ENCODE measurements at places on chromosomes 4 and X.
A peak's percentile ranks its signal among the peaks of the same experiment; 100 is the strongest.

- no peak for DNase-seq
Measured at GRCh38 chr4:104416725-104417356, 77.9 kb downstream of the CXXC4 start.

GRCh38 chr4:15784959-15785634, 7.0 kb downstream of the CD38 start:
- no peak for DNase-seq

- no peak for DNase-seq
Measured at GRCh38 chr4:59904331-59904730, 1295.8 kb upstream of the ADGRL3 start.

DNA sequence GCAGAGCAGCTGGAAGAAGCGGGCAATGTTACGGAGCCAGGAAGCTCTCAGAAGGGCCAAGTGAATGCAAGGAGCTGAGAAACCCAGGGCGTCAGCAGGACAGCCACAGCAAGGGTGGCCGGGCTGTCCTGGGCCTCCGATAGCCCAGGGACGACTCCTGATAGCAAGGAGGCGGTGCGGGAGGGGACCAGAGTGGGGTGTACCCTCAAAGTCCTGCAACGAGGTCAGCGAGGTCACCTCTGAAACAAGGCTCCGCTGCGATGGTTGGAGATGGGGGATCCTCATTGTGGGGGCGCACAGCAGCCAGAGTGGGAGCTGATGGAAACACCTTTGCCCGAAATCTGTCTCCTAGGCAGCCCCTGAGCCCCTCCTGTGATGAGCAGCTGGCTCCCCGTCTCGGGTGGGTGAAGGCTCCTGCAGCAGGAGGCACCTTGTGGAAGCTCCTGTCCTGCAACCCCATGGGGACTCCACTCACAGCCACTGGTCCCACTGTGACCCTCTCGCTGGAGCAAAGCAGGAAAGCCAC, 4.3 kb upstream of the CCNQ start:
- DNase-seq, result no peak

GRCh38 chr4:174522183-174523024, at the start of gene HPGD:
TSS of gene HPGD (minus strand) at chr4:174522488. CDS start at chr4:174522451, 37 bp downstream.
- DNase-seq, result no peak

GRCh38 chr4:94802091-94802490, 44.3 kb downstream of the BMPR1B start:
- DNase-seq, result no peak

GRCh38 chr4:55866973-55867574, 13.6 kb downstream of the EXOC1 start:
- peak; percentile 6 for DNase-seq

DNA sequence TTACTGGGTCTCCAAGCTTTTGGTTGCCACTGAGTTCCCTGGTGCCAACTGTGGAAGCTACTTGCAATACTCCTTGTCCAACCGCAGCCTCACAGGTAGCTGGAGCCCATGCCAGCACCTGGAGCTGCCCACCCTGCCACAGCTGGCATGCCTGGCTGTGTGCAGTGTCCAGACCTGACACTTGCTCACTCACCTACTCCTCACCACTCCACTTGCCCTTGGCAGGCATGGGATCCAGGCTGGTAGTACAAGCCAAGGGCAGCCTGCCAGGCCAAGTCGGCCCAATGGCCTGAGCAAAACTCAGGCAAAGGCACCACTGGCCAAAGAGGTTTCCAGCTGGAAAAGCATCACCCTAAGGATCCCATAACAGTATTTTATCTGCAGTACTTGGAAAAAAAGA, 246.3 kb downstream of the PDGFC start:
- DNase-seq, result no peak

DNA sequence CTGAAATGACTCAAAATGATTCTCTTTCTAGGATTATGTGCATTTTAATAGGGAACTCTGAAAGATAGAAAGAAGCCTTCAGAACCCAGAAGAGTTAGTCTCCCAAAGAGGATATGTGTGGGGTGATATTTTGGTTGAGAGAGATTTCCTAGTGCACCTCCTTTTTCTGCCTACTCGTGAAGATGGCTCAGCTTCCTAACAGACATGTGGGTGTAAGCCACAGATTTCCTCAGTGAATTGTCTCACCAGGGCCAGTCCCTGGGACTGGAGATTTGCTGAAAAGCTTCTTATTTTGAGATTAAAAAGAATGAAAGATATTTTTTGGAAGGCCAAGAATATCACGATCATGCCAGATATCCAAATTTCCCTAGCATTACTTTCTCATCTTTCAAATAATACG, 42.8 kb downstream of the MAGEB17 start:
- DNase-seq, result no peak

DNA sequence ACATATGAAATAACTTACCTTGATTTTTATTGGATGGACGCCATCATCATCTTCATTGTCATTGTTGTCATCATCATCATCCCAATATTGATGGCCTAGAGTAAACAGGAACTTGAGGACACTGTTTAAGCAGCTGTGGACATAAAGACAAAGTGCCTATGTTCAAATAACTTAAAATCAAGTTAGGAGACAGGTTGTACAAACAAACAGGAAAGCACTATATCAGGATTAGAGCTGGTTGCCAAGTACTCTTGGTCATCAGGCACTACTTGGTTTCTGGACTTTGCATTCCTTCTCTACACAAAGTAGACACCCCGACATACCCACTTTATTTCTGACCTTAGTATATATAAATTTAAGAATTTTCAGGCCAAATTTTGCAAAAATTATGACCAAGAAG, 608.6 kb downstream of the KLHL13 start:
- no peak for DNase-seq

DNA sequence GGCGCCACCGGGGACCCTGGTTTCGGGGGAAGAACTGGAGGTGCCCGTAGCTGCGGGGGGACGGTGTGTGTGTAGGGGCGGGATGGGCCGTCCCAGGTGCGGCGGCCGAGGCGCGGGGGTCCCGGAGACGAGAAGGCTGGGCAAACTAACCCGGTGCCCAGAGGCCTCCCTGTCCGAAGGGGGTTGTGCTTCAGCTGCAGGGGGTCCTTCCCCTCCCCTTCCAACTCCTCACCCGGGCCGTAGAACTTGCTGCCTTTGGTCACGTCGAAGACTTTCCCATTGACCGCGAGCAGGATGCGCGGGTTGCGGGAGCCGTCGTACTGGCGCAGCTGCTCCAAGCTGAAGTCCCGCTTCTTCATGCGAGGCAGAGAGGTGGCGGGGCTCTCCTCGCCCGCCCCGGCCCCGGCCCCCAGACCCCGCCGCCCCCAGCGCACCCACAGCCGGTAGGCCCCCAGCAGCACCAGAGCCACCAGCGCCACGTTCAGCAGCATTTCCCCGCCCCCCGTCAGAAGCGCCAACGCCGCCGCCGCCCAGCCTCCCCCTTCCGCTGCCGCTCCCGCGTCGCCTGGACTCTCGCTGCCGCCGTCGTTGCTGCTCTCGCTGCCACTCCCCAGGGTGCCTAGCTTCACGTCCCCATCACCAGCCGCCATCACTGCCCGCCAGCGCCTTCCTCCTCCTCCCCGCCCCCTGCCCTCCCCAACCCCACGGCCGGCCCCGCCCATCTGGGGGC, at the start of gene PGRMC2:
PGRMC2 (minus strand) TSS at position 673 of the 730 bp plus-strand sequence; CDS start at position 650, 23 bp downstream.
- DNase-seq, result no peak

GRCh38 chrX:24423960-24424359, 41.1 kb upstream of the PDK3 start:
- no peak for DNase-seq

DNA sequence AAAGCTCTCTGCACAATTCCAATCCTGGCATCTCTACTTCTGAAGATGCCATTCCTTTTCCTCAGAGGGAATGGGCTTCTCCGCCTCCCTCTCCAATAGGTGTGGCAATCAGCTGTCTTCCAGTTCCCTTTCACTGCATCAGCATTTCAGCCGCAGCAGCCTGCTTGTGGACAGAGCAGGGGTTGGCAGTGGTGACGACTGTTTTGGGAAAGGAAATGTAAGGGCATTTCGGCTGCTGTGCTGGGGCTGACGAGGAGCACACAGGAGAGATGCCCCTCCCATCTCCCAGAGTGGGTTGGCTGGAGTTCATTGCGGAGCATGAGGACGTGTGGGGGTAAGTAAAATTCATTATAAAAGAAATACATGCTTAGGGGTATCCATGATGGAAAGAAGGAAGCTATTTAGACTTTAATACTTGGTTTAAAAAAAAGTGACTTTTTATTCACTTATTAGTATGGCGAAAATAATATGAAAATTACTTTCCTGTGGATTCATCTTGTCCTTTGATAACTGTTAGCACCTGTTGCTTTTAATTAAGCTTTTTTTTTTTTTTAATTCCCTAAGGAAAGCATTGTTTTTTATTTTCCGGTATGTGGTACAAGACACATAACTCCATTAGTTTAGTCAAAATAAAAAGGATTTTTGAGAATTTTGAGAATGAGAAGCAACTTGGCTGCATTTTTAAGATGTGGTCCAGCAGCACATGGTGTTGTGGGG, at the start of gene LIMCH1:
LIMCH1 (plus strand) TSS at position 141 of the 717 bp plus-strand sequence. CDS start 67,839 bp downstream, outside the sequence.
- no peak for DNase-seq

GRCh38 chr4:21802406-21802805, 146.2 kb downstream of the KCNIP4 start:
- DNase-seq, result no peak

DNA sequence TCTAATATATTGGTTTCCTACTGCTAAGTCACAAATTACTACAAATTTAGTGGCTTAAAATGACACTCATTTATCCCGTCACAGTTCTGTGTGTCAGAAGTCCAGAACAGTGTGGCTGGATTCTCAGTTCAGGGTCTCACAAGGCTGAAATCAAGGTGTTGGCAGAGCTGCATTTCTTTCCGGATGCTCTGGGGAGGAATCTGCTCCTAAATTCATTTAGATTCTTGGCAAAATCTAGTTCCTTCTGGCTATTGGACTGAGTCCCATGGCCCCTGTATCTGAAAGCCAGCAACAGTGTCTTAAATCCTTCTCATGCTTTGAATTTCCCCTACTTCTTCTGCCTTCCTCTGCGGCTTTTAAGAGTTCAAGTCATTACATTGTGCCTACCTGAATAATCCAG, 103.1 kb upstream of the BMP3 start:
- DNase-seq, result no peak

DNA sequence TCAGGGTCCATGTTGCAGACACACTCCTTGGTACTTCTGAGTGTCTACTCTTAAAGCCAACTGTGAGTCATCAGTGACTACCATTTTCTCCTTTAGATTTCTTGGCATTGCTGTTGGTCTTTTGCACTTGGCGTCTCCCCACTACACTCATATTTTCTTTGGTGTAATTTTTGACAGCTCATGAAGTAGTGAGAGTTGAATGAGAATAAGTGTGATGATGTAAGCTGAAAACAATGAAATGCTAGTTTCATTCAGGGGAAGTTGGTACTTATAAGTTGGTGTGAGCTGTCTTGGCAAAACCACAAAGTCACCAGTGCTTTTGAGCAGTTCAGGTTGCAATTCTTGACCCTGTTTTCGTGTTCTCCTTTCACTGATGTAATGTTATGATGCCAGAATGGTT, 142.9 kb upstream of the ARX start:
- no peak for DNase-seq

DNA sequence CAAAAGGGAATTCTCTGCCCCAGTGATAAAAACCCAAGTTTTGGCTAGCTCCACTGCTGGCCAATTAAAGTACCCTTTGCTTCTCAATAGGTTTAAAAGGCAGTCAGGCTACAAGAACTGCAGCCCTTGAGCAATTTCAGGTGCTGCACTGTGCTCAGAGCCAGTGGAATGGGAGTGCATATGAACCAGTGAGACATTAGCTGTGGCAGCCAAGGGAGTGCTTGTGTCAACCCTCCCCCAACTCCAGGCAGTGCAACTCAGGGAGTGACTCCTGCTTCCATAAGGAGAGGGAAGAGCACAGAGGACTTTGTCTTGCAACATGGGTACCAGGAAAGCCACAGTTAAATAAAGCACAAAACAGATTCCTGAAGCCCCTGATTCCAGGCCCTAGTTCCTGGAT, 61.6 kb upstream of the VAMP7 start:
- DNase-seq, result no peak

GRCh38 chrX:45888518-45888917, 656.7 kb downstream of the ZNF674 start:
- no peak for DNase-seq

- no peak for DNase-seq
Measured at GRCh38 chr4:70533791-70534190, 15.4 kb downstream of the AMTN start.

DNA sequence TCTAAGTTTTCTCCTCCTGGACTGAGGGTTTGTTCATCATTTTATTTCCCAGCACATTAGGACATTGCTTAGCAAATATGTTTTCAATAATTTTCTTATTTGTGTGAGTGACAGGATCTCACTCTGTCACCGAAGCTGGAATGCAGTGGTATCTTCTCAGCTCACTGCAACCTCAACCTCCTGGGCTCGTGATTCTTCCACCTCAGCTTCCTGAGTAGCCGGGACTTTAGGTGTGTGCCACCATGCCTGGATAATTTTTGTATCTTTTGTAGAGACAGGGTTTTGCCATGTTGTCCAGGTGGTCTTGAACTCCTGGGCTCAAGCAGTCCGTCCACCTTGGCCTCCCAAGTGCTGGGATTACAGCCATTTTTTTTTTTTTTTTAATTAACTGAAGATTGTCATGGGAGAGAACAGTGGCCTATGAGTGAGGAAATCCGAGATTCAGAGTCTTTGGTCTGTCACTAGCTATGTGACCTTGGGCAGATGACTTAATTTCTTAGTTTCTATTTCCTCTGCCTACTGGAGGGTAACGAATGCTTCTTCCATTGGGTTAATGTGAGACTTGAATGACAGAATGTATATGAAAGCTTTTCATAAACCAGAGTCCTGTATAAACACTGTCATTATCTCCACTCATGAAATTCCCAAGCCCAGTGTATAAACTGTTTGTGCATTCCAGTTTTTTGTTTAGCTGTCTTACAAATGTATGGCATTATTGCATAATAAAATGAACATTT, 23.9 kb downstream of the MOB1B start:
- no peak for DNase-seq

DNA sequence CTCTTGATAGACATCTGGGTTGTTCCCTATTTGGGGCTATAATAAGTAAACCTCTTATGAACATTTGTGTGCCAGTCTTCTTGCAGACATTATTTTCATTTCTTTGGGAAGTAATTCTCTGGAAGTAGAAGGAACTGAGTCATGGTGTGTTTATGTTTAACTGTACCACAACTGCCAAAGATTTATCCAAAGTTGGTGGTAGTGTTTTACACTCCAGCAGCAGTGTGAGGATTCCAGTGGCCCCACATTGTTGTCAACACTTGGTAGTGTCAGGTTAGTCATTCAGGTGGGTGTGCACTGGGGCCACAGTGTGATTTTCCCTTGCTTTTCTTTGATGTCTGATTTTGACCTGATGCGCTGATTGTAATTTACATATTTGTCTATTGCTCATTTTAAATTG, 5.0 kb upstream of the UVSSA start:
- no peak for DNase-seq

DNA sequence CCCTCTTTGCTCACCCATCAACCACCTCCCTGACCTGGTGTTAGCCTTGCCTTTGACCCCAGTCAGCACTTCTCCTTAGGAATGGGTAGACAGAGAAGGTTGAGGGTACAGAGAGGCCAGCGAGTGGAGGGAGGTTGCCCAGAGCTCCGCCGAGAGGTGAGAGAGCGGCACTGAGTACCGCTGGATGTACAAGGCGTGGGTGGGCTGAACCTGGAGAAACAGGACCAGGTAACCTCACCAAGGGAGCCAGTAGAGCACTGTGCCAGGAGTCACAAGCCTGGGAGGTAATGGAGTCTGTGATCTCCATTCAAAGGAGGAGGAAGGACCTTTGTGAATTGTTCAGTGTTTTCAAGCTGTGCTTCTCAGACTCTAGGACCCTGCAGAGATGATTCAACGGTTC, 256.2 kb downstream of the EVC2 start:
- no peak for DNase-seq
